ENCODE measurements at places on chromosomes 1 and 21.

- DNase-seq = peak; percentile 92
Observed at GRCh38 chr1:975896-976683, 5.8 kb downstream of the PERM1 start.

- no peak for DNase-seq
Observed at GRCh38 chr1:196660852-196661251, 9.0 kb downstream of the CFH start.

DNA sequence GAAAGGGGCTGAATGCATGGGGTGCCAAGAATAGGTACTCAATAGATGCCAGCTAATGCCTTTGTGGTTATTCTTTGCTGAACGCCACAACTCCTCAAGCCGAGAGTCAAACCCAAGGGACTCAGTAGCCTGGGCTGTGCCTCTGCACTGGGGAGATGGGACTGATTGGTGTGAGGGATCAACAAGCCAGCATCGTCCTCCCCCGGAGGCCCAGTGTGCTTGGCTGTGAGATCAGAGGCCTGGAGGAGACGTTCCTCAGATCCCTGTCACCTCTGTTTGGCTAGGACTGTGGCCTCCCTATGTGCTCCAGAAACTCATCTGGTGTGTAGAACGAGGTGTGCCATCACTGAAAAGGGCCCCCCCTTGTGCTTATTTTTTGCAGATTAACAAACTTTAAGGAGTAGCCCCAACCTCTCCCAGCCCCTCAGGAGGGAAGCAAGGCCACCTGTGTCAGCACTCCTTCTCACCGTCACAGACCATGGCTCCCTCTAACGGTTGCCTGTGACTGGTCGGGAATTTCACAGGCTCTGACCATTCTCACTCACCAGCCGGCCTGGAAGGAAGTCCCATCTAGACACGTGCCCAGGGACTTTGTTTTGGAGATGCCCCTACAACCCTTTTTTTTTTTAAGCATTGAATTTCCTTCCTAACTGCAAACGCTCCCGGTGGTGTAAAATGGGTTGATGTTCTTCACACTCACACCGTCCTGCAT is 194.0 kb upstream of the VAMP3 start:
- DNase-seq = peak; percentile 42

DNA sequence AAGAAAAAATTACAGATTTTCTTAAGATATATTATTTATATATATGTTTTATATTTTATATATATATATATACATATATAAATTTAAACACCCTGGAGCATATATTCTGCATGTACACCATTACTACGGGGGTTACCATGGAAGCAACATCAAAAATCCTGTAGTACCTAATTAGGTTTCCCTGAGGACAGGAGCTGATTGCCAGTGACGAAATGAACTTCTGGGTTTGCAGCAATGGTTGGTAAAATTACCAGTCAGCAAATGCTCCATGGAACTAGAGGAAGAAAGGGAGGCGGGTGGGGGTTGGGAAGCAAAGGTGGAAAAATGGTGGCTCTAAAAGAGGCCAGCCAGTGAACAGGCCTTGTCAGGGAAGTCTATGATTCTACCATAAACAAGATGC is 89.5 kb downstream of the KCNN3 start:
- no peak for DNase-seq

GRCh38 chr1:218967836-218968235 is 205.8 kb upstream of the LYPLAL1 start:
- no peak for DNase-seq

DNA sequence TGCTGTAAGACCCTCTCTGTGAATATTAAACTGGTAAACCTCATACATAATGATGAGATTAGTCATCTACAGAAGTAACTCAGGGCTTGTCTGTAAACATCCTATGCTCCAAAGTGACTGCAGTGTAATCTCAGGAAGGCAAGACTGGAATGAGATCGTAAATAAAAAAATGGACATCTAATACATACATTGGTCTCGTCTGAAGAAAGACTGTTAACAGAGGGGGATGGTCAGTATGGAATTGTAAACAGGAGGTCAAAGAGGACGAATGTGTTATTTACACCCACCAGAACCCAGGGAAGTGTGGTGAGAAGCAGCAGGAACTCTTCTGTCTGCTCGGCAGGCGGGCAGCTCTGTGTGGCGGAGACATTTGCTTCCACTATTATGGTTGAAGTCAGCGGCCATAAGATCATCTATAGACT is 51.4 kb downstream of the DISC1 start:
- DNase-seq = no peak

DNA sequence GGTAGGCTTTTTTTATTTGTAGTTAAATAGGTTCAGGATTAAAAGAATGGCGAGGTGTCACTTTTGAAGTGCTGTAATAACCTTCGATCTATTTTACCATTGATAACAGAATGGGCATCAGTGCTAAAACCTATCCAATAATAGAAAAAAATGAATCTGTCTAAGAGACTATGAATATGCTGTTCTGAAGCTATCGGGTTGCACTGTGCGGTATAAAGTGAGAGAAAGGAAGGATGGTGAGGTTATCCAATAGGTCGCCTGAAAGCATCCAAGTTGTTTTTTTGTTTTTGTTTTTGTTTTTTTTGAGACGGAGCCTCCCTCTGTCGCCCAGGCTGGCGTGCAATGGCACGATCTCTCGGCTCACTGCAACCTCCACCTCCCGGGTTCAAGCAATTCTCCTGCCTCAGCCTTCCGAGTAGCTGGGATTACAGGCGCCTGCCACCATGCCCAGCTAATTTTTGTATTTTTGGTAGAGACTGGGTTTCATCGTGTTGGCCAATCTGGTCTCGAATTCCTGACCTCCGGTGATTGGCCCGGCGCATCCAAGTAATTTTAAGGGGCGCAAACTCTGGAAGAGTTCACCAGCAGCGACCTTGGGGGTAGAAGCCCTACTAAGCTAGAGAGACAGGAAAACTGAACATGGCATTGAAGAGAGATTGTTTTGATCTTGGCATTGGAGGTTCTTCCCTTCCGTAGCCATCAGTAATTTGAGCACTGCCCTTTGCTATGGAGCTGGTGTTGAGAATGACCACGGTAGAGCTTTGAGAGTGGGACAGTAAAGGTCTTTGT is 8.7 kb upstream of the MDM4 start:
- DNase-seq = peak; percentile 85

GRCh38 chr1:5562769-5563168 is 429.5 kb downstream of the NPHP4 start:
- no peak for DNase-seq

GRCh38 chr1:30929135-30929889 is 20.8 kb upstream of the SDC3 start:
- DNase-seq = peak; percentile 62

Measured in ELF-1 (cell line).